ENCODE measurements at places on chromosomes 1 and 21. TPM values are rescaled to one million over a fixed set of nuclear protein-coding genes. Genes with fewer than 3 reads are reported as not detected.

Gene AMY1A
- total RNA-seq, result not detected

Gene MATN1
- total RNA-seq, result 0.49 TPM

DNA sequence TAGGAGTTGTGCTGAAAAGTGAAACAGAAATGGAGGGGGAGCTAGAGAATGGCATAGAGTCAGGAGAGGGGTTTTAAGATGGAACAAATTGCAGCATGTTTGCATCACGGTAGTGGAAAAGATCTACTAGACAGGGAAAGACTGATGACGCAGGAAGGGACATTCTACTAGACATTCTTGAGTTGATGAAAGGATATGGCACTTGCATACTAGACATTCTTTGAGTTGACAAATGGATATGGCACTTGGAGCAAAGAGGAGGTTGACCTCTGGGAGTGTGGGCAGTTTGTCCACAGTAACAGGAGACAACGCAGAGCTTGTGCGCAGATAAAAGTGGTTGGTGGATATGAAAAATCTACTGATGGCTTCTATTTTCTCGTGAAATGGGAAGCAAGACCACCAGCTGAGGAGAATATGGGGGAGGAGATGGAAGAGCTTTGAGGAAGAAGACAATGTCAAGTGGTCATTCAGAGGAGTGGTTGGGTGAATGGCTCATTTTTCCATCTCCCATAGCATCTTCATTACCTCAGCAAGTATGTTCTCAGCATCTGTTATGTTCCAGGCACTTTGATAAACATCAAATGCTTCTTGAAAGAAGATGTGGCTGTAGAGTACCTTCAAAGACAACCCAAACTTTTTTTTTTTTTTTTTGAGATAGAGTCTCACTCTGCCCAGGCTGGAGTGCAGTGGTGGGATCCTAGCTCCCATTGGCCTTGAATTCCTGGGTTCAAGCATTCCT lies 2.4 kb upstream of the CTPS1 start:
- H3K4me1 ChIP-seq, result peaks cover 24% of the 10 kb centered on the region
- no peak overlapping the region for H3K4me3 ChIP-seq
- no peaks in the 10 kb centered on the region for H3K27me3 ChIP-seq
- H3K36me3 ChIP-seq, result no peaks in the 10 kb centered on the region

Gene ARTN
- total RNA-seq, result 17.4 TPM

GRCh38 chr1:67814121-67814772 lies 19.0 kb downstream of the GNG12 start:
- H3K27ac ChIP-seq, result peak overlapping the region; percentile 56
- DNase-seq, result no peak
- no peak overlapping the region for H3K4me3 ChIP-seq
- no peaks in the 10 kb centered on the region for H3K27me3 ChIP-seq
- peaks cover 85% of the 10 kb centered on the region for H3K4me1 ChIP-seq
